ENCODE measurements at places on chromosomes 3 and 15.

GRCh38 chr3:48301800-48302166, 31.7 kb downstream of the SPINK8 start:
- no peak for DNase-seq

DNA sequence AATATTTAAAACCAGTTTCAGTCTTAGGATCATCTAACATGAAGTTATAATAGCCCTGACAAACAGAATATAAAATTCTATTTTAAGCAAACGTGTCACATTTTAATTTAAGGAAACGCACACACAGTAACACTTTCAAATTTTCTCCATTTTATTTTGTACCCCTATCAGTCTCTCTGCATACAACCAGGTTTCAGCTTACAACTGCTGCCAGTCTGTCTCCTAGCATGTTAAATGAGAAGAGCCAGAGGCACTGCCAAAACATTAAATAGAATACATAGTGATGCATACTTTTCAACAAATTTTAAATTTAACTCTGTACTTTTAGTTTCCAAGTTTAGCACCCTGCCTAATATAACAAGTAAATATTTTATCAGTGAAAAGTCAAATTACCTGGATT, 60.8 kb downstream of the UACA start:
- no peak for DNase-seq

- no peak for DNase-seq
Observed at GRCh38 chr3:122602011-122602710, 24.7 kb downstream of the PARP15 start.

DNA sequence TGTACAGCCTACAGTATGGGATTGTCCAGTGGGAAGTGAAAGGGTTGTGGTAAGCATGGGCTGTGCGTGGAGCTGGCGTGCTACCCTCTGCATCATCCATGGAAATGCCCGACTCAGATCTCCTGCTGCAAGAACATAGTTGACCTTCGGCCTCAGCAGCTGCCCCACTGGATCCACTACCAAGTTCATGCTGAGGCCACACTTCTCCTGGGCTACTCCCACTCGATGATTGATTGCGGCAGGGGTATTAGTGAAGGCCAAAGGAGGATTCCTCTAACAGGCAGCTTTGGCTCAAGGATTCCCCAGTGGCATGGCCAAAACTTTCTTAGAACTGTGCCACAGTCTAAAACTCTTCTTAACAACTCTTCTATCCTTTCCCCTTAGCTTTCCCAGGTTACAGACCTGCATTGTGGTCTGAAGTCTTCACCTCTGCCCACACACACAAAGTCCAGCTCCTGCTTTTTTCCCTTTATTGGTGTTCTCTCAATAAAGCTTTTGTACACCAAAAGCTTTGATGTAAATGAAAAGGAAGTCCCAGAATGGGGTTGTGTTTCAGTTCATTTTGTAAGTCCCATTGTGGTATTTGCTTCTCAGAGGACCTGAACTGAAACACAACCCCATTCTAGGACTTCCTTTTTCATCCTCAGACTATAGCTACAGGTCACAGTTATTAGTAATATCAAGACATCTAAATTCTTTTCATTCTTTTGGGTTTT, 4.9 kb upstream of the TBC1D5 start:
- DNase-seq = no peak
